ENCODE measurements at places on chromosomes 4 and X.

DNA sequence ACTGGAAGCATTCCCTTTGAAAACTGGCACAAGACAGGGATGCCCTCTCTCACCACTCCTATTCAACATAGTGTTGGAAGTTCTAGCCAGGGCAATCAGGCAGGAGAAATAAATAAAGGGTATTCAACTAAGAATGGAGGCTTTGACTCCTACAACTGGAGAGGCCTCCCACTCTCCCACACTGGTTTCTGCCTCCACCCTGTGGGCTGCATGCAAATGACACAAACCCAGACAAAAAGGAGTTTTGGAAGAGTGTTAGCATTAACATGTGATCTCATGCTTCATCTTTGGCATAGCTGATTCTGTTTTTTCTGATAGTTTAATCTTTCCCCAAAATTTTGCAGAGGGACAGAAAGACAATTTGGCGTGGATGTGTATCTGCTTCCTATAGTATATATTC lies 80.8 kb upstream of the IQCM start:
- DNase-seq: no peak

DNA sequence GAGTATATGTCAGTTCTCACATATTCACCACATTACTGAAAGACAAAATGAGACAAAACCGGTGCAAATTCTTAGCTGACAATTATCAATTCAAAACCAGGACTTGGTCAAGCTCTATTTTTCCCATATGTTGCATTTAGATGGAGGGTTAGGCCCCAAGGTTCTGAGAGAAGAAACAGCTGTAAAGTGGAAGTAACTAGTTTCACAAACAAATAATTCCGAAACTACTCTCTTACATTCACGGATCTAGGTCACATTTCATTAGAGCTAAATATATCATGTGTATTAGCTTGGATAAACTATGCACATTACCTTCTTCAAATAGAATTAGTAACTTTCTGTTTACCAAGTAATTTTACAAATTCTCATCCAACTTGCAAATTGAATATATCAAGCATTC lies 3.7 kb upstream of the GABRA2 start:
- no peak for DNase-seq

DNA sequence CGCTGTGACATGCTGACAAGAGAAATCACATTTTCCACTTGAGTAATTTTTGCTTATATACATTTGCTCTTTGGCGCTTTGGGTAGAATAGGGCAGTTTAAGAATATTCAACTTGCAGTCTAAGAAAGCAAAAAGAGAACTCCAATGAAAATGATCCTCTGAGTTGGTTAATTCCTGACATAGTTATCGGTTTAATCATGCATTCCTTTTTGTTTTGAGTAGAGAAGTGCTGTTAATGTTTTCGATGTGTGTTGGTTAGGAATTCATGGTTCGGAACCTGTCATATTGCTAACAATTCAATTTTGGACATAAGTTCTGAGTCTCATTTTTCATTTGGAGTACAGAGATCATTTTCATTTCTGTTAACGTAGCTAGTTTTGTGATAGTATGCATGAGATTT lies 700.6 kb upstream of the PITX2 start:
- no peak for DNase-seq

- no peak for DNase-seq
Observed at GRCh38 chr4:128600996-128601871, 208.3 kb upstream of the JADE1 start.

DNA sequence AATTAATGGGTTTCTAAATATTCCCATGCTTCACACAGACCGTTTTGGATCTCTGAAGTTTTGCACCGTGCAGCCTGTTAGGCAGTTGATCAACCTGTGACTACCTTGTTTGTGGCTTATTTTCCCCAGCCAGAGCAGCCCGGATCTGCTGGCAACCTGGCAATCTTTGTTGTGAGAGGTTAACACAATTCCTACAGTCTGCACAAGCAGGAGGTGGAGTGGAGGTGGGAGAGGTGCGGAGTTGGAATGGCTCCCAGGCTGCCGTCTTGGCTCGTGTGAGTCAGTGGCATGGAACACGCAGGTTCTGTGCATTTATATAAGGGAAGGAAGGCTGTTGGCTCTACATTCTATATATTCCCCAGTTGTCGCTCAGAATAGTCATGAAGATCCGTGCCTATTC lies 70.9 kb upstream of the STOX2 start:
- DNase-seq: no peak

DNA sequence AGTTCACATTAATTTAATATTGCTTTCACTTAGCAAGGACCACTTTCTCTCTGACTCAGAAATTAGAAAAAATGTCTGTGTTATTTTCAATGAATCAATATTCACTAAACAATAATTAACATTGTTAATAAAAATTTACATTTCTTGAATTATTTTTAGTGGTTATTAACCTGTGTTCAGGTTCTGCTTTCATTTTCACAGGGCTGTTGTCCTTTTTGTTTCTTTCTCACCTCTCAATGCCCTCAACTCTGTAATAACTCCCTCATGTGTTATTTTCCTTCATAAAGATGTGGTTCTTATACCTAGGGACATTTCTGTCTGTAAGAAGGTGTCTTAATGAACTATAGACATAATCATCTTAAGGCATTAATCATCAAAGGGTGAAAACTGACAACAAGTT lies 43.1 kb upstream of the PRR27 start:
- DNase-seq: no peak

DNA sequence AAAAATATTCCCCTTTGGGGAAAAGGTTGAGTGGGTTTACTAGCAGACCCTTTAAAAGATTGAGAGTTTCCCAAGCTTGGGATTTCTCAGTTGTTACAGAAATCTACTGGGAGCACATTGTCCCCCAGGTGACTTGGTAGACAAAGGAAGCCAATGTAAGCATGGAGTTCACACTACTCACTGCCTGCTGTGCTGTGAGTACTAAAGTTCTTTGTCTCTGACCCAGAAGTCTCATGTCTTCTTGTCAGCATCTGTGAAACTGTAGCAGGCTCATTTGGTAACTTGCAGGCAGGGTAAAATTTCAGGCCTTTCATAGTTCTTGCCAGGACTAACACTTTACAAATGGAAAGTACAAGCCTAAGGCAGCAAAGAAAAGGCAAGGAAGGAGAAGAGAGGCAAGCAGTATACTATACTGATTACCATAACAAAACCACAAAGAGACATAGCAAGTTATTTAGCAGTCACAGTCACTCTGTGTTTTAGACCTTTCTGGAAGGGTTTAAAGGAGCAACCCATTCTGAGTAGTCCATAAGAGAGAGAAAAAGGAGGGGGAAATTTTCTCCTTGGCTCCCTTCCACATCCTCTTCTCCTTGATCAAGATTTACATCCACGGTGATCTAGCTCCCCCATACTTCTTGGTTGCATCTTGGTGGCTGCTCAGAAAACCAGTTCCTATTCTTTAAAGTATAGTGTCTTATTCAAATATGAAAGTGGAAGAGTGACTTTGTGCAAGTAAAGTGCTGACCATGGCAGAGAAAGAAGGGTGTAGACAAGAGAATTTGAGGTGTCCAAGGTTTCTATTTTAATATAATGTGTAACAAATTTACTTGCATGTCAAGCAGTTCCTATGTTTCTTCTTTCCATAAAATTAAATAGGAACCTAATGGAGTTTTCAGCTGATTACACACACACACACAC lies 160.0 kb upstream of the PDE5A start:
- no peak for DNase-seq

GRCh38 chr4:113385281-113385899 lies 335.9 kb downstream of the ANK2 start:
- DNase-seq: no peak

Data from activated T-helper 1 cell treated with Interleukin-2 at 50 U/mL for 16 hours (primary cell).